ENCODE measurements at places on chromosomes 7 and 10.
A peak's percentile ranks its signal among the peaks of the same experiment; 100 is the strongest.

- no peak for DNase-seq
Observed at GRCh38 chr7:126979722-126980121, 273.0 kb downstream of the GRM8 start.

- DNase-seq = no peak
Observed at GRCh38 chr10:30171601-30172000, 112.2 kb upstream of the JCAD start.

- DNase-seq = peak; percentile 60
Observed at GRCh38 chr7:127751062-127751461, 99.1 kb downstream of the SND1 start.

- no peak for DNase-seq
Observed at GRCh38 chr10:36773652-36774051, 351.7 kb upstream of the ANKRD30A start.

DNA sequence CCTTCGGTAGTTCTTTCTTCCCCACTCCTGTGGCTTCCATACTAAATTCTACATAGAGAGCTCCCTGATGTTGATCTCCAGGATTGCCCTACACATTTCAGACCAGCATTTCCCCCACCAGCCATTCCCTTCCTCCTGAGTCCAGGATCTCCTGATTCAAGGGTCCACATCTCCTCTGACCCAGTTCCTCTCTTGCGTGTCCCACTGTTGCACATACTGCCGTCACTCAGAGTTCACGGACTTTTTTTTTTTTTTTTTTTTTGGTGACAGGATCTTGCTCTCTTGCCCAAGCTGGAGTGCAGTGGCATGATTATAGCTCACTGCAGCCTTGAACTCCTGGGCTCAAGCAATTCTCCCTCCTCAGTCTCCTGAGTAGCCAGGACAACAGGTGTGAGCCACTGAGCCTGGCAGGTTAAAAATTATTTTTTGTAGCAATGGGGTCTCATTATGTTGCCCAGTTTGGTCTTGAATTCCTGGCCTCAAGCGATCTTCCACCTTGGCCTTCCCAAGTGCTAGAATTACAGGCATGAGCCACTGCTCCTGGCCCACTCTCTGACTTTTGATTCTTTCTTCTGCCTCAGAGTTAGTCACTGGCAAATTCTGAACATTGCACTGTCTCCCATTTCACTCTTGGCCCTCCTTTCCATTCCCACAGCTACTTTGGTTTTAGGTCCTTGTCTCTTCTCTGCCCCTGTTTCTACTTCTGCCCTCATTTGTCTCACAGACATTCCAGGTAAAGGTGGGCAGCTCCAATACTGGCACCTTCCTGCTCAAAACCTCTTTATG, 29.6 kb upstream of the ZRANB1 start:
- DNase-seq = no peak

DNA sequence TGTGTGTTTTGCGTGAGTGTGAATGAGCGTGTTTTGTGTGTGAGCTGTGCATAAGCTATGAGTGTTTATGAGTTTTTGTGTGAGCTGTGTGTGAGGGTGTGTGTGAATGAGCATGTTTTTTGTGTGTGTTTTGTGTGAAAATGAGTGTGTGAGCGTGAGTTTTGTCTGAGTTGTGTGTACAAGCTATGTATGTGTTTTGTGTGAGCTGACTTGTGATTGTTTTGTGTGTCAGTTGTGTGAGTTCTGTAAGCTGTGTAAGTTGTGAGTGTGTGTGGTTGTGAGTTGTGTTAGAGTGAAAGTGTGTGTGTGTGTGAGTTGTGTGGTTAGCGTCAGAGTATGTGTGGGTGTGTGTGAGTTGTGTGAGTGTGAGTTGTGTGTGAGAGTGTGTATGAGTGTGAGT, 343.2 kb downstream of the PTPRN2 start:
- DNase-seq = no peak

DNA sequence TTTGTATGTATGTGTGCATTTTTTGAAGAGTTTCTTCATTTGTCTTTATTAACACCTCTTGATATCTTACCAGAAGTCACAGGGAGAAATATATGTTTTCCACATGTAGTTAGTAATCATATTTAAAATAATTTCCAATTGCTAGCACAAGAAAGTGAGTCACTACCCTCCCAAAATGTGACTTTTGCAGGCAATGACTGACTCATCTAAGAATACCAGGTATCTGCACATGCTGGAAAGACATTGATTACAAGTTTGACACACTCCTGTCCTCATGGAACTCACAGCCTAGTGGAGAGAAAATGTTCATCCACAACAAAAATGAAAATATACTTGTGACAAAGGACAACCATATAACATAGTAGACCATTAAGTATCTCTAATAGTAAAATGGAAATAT, 82.9 kb downstream of the SEMA3D start:
- no peak for DNase-seq

DNA sequence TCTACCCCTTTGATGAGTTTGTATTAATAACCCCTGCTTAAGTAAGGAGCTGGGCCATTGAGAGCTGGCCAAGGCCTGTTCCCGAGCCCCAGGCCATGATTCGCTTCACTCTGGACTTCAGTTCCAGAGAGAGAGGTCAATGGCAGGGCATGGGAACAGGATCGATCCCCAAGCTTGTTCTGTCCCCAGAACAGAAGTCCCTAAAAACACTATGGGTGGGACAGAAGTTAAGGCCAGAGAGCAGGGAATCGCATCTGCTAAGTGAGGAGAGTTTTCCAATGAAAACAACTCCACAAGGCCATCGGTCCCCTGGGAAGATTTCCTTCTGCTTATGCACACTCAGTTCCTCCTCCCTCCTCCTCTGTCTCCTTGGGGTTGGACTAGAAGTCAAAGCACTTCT, 159.6 kb downstream of the LSM5 start:
- no peak for DNase-seq

GRCh38 chr10:32143302-32143847, 87.2 kb upstream of the KIF5B start:
- DNase-seq = no peak

GRCh38 chr10:126080291-126080825, 184.0 kb downstream of the FANK1 start:
- DNase-seq = no peak

DNA sequence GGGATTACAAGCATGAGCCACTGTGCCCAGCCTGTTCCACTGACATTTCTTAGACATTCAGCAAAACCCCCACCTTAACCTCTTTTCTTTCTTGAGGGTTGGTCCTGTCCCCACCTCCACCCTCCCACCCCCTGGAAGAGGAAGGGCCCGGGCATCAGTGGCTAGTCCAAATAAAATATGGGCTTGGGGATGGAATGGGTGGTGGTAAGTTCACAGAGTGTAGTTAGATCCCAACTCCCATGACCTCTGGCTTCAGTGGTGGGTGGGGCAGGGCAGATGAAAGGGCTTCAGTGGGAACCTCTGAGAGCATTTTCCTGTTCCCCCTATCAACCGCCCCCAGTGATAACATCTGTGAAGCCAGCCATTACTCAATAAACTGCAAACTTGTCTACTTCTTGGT, 9.8 kb downstream of the SFXN3 start:
- no peak for DNase-seq

DNA sequence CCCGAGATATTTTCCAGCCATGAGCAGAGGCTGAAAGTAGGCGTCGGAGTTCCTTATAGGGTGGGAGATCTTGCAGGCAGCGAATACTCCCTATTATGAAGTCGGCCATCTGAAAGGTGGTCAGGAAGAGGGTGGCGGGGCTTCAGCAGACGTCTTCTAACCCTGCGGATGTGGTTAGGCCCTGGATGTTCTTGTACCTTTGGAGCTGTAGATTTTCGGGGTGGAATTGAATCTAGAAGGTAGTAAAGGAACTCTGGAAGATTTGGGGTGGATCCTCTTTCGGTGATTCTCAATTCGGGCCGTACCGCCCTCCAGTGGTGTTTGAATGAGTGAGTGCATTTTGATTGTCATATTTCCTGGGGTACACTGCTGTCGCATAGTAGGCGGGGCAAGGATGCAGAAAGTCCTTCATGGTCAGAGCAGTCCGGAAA, 635 bp downstream of the NUP205 start:
- DNase-seq = peak; percentile 36

DNA sequence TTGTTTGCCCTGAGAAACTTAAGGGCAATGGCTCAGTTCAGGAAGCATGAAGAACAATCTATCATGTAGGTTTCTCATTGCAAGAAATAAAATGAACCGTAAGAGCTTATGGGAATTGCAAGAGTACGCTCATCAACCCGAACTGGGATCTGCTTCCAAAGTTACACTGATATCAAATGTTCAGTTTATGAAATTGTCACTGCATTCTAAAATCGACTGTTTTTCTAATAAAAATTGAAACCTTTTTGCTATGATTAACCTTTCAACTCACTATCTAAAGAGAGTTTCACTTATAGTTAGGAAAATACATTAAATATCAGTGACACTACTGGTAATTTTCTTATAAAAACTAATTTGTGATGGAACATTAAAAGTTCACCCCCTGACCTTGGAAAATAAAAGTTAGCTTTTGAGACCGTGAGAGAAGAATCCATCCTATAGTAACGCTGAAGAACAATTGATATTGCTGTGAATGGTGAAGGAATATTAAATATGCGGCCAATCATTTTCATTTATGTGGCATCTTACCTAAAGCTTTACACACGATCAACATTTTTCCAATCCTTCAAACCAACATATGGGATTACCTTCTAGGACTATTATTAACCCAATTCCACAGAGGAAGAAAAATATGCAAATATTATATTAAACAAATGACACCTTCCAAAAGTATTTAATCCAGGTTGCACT, 2.2 kb downstream of the MEOX2 start:
- no peak for DNase-seq

DNA sequence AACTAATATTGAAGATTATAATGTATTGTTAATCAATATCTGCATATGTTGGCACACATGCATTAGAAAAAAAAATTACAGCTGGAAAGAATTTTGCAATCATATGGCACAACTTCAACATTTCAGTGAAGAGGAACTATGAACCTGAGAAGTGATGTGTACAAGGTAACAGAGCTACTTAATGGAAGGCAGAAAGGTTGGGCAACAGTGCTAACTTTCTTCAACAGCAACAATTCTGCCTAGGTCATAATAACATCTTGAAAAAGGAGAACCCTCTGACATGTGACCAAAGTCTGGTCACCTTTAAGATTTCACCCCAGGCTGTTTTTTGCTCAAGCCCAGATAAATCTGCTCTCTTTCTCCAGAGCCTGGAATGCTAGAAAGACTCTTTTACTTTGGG, 47.9 kb upstream of the SKAP2 start:
- no peak for DNase-seq

GRCh38 chr10:15027741-15028140, 16.0 kb upstream of the OLAH start:
- no peak for DNase-seq

- no peak for DNase-seq
Observed at GRCh38 chr10:7945469-7946187, 108.9 kb upstream of the GATA3 start.

- DNase-seq = no peak
Observed at GRCh38 chr10:120700426-120700825, 150.7 kb upstream of the WDR11 start.

GRCh38 chr10:6382081-6382480, 179.3 kb downstream of the PFKFB3 start:
- DNase-seq = no peak

Data from fibroblast of the conjunctiva (primary cell).